ENCODE measurements at places on chromosomes 4 and X.

DNA sequence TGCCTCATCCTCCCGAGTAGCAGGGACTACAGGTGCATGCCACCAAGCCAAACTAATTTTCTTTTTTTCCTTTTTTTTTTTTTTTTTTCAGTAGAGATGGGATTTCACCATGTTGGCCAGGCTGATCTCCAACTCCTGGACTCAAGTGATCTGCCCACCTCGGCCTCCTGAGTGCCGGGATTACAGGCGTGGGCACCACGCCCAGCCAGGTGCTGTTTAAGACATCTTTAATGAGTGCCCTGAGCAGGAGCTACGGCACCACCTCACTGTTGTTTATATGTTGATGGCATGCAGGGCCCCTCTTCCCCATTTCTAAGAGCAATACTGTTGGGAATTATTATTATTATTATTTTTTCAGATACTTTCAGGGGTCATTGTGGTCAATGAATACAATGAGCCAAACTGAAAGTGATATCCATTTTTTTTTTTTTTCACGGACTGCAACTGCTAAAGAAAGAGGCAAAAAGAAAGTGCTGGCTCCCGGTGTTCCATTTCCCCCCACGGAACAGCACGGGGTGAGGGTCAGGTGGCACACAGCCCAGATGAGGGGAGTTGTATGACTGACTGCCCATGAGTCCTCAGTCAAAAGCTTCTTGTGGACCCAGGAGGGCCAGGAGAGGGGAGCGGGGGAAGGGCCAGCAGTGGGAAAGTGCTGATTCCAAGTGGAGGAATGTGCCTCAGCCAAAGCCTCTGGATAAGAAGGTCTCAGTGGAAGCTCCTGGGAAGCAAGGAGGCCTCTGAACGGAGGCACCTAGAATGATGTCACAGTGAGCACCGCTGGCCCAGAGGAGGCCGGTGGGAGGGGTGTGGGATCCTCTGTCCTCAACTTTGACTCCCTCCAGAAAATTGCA, 101.8 kb upstream of the HPF1 start:
- H3K27me3 ChIP-seq: no peaks in the 10 kb centered on the region
- H3K4me3 ChIP-seq: no peak overlapping the region
- peaks cover 15% of the 10 kb centered on the region for H3K4me1 ChIP-seq
- no peak for DNase-seq
- no peaks in the 10 kb centered on the region for H3K36me3 ChIP-seq
- no peak overlapping the region for H3K27ac ChIP-seq

GRCh38 chr4:165201806-165202205, 5.6 kb upstream of the KLHL2 start:
- H3K4me3 ChIP-seq: no peak overlapping the region
- H3K27me3 ChIP-seq: no peaks in the 10 kb centered on the region
- no peaks in the 10 kb centered on the region for H3K36me3 ChIP-seq
- peaks cover 25% of the 10 kb centered on the region for H3K4me1 ChIP-seq

DNA sequence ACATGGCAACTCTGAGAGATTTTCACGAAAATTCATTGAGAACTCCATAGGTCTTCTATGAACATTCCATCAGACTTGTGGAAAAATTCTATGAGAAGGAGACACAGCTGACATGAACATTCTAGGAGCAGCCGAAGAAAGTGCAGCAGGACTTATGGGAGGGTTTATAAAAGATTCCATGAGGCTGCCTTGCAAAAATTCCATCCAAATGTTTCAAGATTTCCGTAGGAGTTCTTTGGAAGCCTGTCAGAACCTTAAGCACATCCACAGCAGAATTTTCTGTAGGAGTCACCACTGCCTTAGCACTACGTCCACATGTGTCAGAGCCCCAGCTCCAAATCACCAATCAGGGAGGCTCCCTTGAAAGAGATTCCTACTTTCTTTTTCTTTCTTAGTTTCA, 67.0 kb upstream of the MSX1 start:
- no peak for DNase-seq
- H3K27ac ChIP-seq: no peak overlapping the region

DNA sequence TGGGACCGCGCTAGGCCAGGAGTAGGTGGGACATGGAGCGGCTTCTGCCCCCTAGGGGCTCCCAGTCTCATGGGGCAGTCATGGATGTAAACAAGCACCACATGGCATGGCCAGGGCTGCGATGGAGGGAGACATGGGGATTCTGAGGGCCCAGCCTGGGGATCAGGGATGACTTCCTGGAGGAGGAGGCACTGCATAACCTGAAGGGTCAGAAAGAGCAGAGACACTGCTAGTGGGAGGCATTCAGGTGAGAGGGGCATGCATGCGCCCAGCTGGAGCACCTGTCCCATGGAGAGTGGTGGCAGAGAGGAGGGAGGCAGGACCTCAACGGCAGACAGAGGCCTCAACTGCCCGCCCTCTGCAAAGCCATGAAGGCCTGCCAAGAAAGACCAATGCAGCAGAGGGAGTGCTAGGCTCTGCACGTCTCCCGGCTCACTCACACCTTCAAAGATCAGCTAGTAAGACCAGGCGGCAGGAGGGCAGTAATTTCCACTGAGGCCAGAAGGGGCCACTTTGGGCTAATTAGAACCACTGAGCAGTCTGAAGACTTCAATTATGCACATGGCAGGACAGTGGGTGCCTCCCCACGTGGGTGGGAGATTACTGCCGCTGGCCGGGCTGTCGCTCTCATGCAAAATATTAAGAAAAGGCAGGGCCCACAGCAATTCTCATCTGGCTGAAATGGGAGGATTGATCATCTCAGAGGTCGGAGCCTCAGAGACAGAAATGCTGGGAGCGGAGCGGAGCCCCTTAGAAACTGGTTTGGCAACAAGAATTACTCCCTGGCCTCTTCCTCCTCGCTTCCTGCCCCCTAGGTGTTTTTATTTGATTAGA, 69.6 kb downstream of the PPP2R2C start:
- peaks cover 4% of the 10 kb centered on the region for H3K4me1 ChIP-seq
- no peak for DNase-seq
- H3K36me3 ChIP-seq: no peaks in the 10 kb centered on the region
- peaks cover 10% of the 10 kb centered on the region for H3K27me3 ChIP-seq
- H3K27ac ChIP-seq: no peak overlapping the region

- no peaks in the 10 kb centered on the region for H3K27me3 ChIP-seq
- H3K27ac ChIP-seq: no peak overlapping the region
- no peaks in the 10 kb centered on the region for H3K36me3 ChIP-seq
Observed at GRCh38 chr4:136590440-136590839, 941.9 kb downstream of the PCDH18 start.

- no peaks in the 10 kb centered on the region for H3K4me1 ChIP-seq
- no peak overlapping the region for H3K27ac ChIP-seq
- H3K4me3 ChIP-seq: no peak overlapping the region
- no peaks in the 10 kb centered on the region for H3K27me3 ChIP-seq
Observed at GRCh38 chr4:74640111-74640903, 154.0 kb downstream of the BTC start.

DNA sequence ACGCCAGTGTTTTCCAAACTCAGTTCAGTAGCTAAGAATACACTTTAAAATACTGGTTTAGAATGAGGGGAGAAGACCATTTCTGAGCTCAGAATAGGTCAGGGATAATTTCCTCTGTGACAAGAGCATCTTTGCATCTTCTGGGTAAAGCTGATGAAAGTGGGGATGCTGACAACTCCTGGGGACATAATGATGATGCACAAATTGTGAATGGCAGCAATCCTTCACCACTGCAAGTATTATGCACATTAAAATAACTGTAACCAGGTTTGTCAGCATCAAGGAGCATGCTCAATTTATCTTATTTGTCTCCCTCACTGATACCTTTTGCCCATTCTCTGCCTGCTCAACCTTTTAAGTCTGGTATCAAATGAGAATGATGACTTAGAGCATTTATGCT, 248.2 kb downstream of the EPHA5 start:
- H3K4me1 ChIP-seq: no peaks in the 10 kb centered on the region
- no peak overlapping the region for H3K27ac ChIP-seq
- no peaks in the 10 kb centered on the region for H3K36me3 ChIP-seq
- no peak for DNase-seq

GRCh38 chr4:181637186-181638105, 605.8 kb upstream of the TENM3 start:
- no peak for DNase-seq
- H3K4me1 ChIP-seq: no peaks in the 10 kb centered on the region
- no peaks in the 10 kb centered on the region for H3K27me3 ChIP-seq
- H3K36me3 ChIP-seq: no peaks in the 10 kb centered on the region
- no peak overlapping the region for H3K27ac ChIP-seq
- no peak overlapping the region for H3K4me3 ChIP-seq

DNA sequence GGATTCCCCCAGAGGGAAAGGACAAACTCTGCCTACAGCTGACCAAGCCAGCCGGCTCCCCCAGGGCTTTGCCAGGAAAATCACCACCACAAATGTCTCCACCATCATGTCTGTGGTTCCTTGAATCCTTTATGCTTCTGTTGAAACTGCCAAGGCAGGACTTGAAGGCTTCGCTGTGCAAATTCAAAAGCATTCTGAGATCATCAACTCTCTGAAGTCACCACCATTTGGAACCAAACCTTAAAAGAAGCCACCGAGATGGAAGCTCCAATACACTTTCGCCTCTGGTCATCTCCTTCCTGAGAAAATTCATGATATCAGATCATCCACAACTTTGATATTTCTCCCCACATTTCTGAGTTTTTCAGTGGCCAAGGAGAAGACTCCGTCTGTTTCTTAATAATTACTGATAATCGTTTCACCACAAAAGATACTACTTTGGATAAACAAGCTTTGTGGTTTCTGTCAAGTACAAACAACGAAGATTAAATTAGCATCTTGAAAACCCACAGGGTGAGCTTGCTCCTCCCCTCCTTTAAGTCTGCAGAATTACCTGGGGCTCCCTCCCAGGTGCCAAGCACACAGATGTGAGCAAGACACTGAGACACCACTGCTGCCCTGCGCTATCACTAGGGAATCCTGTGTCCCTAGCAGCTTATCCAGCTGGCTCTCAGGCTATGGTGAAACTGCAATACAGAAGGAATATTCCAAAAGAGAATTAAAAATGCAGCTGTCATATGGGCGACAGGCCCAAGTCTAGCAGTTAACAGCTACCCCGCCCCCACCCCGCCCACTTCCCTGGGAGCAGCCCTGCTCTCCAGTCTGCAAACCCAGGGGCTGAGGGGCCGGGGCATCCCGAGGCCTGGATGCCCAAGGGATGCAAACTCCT, 125.0 kb upstream of the TBL1X start:
- no peak for DNase-seq
- H3K4me1 ChIP-seq: peaks cover 16% of the 10 kb centered on the region
- no peaks in the 10 kb centered on the region for H3K36me3 ChIP-seq

DNA sequence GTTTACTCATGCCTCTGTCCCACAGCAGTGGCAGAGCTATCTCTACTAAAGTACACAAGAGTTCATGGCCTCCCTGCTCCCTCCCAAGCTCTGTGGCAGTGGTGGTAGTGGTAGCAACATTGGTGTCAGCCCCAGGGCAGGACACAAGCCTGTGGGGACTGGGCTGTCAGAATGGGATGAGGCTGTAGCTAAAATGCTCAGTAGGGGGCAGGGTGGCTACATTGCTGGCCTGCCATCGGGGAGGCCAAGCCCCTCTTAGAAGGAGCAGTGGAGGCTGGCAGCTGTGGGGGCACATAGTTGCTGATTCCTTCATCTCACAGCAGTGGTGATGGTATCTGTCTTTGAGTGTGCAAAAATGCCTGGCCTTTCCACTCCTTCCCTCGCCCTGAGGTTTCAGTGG, 461.7 kb downstream of the PCDH18 start:
- no peak overlapping the region for H3K27ac ChIP-seq
- no peak overlapping the region for H3K4me3 ChIP-seq

GRCh38 chrX:102712216-102712966, at the start of gene GPRASP2:
TSS of gene GPRASP2 (plus strand) at chrX:102712448. CDS start at chrX:102714870, 2,422 bp downstream.
- no peaks in the 10 kb centered on the region for H3K36me3 ChIP-seq
- H3K27me3 ChIP-seq: no peaks in the 10 kb centered on the region
- peak within 1 kb of the TSS; percentile 28 for H3K4me3 ChIP-seq
- H3K27ac ChIP-seq: peak within 1 kb of the TSS; percentile 75

GRCh38 chr4:94244829-94245185, 37.1 kb downstream of the SMARCAD1 start:
- H3K4me3 ChIP-seq: no peak overlapping the region
- no peak for DNase-seq
- H3K27ac ChIP-seq: no peak overlapping the region
- peaks cover 5% of the 10 kb centered on the region for H3K36me3 ChIP-seq
- H3K27me3 ChIP-seq: no peaks in the 10 kb centered on the region

GRCh38 chr4:140131675-140132229, 22.2 kb downstream of the MAML3 start:
- H3K27me3 ChIP-seq: no peaks in the 10 kb centered on the region
- no peaks in the 10 kb centered on the region for H3K36me3 ChIP-seq
- no peak for DNase-seq
- no peak overlapping the region for H3K4me3 ChIP-seq

GRCh38 chr4:80172203-80172602, 25.1 kb upstream of the PRDM8 start:
- no peaks in the 10 kb centered on the region for H3K27me3 ChIP-seq
- DNase-seq: no peak
- no peaks in the 10 kb centered on the region for H3K36me3 ChIP-seq
- no peak overlapping the region for H3K27ac ChIP-seq

- H3K27me3 ChIP-seq: no peaks in the 10 kb centered on the region
- DNase-seq: no peak
- H3K36me3 ChIP-seq: no peaks in the 10 kb centered on the region
- H3K27ac ChIP-seq: no peak overlapping the region
Observed at GRCh38 chrX:150627957-150628356, 59.5 kb downstream of the MTM1 start.

GRCh38 chr4:38691251-38692008, 27.4 kb downstream of the KLF3 start:
- peaks cover 6% of the 10 kb centered on the region for H3K4me1 ChIP-seq
- H3K27me3 ChIP-seq: no peaks in the 10 kb centered on the region
- H3K4me3 ChIP-seq: no peak overlapping the region
- no peak for DNase-seq
- H3K36me3 ChIP-seq: peaks cover 44% of the 10 kb centered on the region

DNA sequence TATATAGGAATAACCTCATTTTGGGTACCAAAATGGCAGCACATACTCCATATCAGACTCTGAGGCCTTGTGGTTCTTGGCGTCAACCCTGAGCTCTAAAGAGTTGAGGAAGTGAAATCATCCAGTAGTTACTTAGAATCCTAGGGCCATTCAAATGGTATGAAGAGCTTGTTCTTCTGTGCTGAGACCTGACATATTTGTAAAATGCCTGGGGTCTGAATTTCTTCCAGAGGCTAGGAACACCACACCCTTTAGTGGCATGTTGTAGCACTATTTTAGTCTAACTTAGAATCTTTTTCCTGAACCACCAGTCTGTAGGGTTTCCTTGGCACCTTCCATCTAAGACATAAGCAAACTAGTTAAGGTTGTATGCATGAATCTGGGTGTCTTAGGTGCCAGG, 18.1 kb upstream of the GDPD2 start:
- no peaks in the 10 kb centered on the region for H3K4me1 ChIP-seq
- no peak for DNase-seq
- H3K27me3 ChIP-seq: no peaks in the 10 kb centered on the region
- H3K36me3 ChIP-seq: no peaks in the 10 kb centered on the region
- H3K4me3 ChIP-seq: no peak overlapping the region

DNA sequence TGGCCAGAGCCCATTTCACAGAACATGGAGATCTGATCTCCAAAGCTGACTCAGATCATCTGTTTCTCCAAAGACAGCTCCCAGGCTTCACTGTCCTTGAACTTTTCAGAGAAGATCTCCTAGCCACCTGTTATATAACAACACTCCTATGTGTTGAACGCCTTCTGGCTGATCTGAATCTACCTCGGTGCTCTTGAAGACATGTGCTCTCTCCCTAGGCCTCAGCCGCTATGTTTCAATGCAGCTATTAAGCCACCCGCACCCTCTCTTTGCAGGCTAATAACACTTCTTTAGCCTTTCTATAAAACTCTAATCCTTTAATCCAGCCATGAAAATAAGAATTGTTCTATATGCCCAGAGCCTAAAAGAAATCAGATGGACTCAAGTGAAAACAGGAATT, 34.9 kb downstream of the SEL1L3 start:
- no peaks in the 10 kb centered on the region for H3K27me3 ChIP-seq
- H3K27ac ChIP-seq: no peak overlapping the region
- H3K36me3 ChIP-seq: no peaks in the 10 kb centered on the region
- DNase-seq: no peak
- no peak overlapping the region for H3K4me3 ChIP-seq
